Hepatic stellate cell (primary cell): ENCODE measurements at places on chromosomes 4 and X.
A peak's percentile ranks its signal among the peaks of the same experiment; 100 is the strongest.

DNA sequence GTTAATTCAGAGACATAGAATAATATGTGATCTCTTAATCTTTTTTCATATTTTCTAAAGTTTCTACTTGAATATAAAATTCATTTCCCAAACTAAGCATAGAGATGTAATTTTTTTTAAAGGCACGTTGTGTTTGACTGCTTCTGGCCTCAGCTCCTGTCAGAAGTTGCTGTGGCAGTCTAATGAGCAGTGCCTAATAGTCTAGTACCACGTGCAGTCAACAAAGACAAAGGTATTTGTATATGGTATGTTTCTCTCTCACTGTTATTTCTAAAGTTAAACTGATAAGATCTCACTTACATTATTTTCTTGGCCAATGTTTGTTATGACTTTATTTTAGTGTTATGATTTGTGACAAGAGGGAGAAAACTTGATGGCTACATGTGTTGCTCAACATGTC lies 48.6 kb upstream of the MCUB start:
- no peak for DNase-seq

DNA sequence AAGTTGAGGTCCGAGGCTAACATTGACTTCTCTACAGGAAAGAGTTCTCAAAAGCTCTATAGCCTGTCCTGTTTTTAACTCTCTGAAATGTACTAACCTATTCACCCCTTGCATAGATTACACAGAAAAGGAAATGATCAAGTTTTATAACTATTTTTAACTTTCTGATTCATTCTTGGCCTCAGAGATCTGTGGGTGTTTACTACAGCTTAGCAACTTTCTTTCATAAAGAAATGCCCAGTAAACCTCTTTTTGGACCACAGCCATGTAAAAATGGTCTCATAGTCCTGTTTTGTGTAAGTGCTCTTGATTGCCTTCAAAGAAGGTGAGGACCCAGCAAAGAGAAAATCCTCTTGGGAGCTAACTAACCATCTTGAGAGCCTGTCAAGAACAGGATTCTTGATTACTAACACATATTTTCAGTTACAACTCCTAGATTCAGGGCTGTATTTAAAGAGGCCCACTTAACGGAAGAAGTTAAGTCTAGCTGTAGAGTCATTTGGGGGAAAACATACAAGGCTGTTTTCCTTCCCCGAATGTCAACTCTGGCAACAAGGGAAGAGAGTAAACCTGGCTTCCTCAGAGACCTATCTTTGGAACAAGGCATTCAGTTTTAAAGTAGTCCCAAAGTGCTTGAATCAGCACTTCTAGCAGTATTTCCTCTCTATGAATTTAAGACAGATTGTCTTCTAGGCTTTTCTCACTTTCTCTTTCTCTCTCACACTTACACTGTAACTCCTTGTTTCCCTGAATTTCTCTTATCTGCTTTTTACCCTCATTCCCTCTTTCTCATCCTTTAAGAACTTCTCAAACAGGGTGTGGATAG lies 78.2 kb downstream of the IL21 start:
- DNase-seq = peak; percentile 6

GRCh38 chr4:100977274-100977673 lies 370.1 kb downstream of the PPP3CA start:
- DNase-seq = no peak

DNA sequence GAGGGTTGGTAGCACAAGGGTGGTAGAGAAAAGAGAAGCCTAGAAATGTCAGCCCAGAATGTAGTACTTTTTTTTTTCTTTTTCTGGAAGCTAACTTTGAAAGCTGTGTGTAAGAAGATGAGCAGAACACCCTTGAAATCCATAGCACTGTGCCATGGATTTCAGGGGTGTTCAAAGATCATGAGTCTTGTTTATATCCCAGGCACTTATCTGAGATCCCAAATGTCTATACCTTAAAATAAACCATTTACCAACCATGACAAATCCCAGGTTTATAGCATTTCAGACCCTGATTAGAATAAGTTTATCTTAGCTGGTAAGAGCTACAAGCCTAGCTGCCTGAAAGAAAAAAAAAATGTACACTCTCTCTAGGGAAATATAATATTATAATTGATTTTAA lies 389.9 kb upstream of the ANXA10 start:
- DNase-seq = no peak

GRCh38 chrX:153667956-153668396 lies 5.6 kb downstream of the PNCK start:
- peak; percentile 83 for DNase-seq

DNA sequence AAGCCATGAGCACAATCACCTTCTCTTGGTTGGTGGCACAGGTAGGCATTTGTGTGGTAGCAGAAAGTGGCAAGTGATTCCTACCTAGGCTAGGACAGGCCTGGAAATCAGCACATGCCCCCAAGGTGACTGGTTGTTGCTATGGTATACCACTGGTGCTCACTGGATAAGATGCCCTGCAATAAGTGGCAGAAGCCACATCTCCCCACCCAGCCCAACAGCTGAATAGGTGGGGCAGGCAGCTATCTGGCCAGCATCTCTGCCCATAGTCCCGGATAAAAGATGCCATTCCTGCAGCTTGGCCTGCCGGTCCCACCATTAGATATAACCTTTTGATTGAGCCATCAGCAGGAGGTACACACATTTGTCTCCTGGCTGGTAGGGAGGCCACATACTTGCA lies 21.1 kb downstream of the AMER1 start:
- no peak for DNase-seq

DNA sequence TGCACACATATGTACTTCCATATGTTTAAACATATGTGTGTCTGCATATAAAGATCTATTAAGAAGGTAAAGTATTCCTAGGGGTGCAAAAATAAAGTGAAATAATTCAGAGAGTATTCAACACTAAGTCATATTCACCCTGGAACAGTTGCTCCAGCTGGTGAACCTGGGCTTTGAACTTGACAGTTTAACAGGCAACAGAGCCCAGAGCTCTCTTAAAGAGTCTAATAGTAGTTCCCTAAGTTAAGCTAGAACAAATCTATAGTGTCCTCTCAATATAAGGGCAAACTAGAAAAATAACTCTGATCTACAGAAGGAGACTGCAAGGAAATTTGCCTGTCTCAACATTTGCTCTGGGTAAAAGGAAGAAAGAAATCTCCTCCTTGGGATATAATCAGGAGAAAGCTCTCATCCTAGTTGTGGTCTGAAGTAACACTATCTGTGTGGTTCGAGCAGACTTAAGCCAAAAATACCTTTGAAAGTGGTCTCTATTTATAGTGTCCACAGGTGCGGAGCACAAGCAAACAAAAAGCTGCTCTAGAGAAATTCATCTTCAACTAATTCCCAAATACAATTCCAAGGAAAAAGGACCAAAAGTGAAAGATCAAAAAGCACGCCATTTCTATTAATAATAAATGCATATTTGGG lies 29.9 kb downstream of the VEGFC start:
- DNase-seq = no peak

DNA sequence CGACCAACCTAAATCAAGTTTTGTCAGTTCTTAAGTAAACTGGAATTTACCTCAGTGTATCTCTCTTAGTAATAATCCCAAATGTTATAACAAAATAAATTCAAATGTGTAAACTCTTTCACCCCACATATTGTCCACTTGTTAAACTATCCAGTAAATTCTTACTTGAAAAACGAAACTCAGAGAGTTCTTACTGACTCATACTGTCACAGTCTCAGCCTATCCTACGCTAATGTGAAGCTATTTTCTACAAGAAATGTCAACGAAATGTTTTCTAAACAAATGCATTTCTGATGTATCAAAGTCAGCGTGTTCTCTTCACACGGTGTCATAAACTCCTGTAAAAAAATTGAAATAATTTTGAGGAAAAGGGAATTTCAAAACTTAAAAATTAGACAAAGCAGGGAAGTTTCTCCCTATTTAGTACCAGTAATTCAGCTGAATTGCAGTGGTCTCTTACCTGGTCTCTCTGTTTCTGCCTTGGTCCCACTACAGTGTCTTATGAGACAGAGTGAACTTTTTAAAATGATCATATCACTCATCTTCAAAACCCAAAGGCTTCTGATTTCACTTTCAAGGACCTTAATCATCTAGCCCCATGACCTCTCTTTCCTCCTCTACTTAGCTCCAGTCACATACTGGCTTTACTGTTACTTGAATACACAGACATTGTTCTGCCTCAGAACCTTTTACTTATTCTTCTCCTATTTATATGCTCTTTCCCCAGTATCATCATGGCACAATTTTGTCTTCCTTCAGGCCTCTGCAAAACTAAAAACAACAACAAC lies 63.3 kb downstream of the DCAF8L1 start:
- no peak for DNase-seq

- no peak for DNase-seq
Observed at GRCh38 chrX:8773117-8773516, 28.1 kb downstream of the FAM9A start.

DNA sequence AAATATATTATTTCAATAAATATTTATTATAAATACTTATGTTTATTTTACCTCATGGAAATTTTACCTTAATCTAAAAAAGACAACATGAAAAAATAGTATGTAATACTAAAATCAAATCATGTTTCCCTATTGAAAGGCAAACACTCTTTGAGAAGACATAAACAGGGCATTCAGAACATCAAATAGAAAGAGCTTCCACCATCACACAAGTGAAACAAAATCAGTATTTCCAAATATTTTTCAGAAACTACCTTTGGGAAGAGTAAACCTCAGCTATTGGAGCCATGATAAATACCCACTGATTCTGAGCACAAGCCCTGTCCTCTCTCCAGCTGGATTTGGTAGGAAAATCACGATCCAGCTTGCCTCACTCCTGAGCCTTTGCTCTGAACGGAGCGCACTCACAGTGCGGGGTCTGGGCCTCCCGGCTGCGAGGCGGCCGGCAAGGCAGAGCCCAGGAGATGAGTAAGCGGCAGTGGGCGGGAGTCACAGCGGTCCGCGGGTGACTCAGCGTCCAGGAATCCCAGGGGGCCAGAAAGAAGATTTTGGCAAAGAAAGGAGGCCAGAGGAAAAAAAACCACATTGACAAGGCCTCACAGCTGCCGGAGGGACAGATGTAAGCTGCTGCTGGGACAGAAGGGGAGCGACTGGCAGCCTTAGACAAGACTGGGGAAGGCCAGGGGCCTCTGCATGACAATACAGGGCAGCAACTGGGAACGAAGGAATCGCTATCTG lies 14.7 kb upstream of the ANXA5 start:
- peak; percentile 81 for DNase-seq

DNA sequence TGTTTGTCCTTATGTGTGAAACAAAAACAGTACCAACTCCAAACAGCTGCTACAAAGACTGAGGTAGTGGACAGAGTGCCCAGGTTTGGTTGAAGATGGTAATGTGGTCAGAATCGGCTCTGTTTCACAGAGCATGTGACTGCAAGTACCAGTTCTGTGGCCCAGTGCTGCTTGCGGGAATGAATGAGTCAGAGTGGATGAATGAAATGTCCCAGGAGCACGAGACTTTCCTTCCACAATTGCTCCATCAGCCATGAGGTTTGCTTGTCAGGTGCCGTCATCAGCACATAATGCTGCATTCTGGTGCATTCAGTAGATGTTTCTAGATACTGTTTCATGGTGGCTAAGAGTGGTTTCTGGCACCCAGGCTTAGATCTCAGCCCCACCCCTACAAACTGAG lies 84.2 kb downstream of the GPR143 start:
- no peak for DNase-seq

- DNase-seq = no peak
Observed at GRCh38 chr4:37890801-37891259, at the start of gene TBC1D1. TBC1D1 (plus strand) TSS chr4:37891084; CDS start chr4:37902096, 11,012 bp downstream.

DNA sequence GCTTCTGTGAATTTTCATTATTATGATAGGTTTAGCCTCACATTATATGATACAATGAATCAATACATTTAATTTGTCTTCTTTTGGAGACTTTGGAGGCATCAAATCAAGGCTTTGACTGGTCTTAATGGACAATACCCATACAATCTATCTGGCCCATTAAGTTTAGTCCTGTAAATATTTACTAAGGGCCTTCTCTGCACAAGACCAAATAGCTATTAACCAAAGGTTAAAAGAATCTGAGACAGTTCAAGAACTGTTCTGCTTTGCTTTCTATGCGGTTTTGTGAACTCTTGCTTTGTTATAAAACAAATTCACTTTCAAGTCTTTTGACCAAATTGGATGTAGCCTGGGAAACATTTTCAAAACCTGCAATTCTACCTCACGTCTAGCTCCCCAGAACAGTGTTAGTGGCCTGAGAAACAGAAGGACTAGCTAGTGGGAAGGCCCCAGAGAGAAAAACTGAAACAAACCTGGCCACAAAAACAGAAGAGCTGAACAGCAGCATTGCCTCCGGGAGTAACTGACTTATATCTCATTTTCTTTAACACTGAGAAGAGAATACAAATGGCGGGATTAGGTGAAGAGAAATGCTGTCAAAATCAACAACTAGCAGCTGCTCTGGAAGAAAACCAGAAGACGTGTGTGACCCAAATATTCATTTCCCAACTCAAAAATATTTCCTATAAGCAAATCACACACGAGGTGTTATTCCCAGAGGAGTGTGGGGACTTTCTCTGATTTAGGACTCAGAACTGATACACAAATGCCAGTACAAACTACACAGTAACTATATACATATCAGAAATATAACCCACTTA lies 548 bp downstream of the TLR1 start:
- no peak for DNase-seq

DNA sequence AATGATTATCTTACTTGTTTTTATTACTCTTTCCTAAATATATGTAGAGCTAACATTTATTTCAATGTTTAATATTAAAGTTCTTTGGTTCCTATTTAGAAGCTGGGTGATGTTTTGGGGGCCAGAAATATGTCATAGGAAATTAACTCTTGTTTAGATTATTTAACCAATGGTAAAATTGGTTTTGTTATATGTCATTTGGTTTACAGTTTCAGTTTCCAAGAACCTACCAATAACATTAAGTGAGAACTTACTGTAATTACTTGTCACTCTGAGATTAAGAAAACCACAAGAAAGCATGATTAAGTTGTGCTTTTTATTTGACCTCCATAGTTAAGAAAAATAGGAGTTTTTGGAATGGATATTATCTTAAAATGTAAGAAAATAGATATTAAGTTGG lies 121.2 kb downstream of the NDST3 start:
- no peak for DNase-seq

DNA sequence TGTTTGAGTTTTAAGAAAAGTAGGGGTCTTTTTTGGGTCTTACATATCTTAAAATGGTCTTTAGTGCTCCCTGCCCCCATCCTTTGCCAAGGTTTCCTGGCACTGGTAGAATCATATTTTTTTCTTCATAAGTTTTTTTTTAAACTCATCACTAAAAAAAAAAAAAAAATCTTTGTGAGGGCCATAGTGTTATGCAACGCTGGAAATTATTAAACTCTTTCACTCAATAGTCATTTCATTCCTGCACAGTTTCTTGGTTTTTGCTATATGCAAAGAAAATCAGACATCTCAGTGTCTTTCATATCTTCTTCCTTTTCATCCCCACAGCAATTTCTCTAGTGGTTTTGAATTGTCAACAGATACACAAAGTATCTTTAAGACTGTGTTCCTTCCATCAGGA lies 95.6 kb downstream of the TMA16 start:
- DNase-seq = no peak

GRCh38 chr4:44931720-44932119 lies 205.4 kb upstream of the GNPDA2 start:
- DNase-seq = no peak

DNA sequence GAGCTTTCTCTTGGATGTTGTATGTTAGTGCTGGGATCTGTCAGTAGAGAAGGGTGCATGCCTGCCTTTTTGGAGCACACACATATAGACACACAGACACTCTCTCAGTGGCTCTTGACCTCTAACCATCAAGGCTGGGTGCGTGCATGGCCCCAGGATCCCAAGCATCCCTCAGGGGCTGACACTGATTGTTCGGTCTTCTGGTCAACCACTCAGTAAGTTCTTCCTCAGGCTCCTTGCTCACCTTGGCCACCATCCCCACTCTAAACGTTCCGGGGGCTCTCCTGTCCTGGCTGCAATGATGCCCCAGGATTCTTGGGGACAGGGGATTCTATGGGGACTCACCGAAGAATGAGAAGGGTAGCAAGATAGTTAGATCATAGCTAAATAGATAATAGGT lies 179.6 kb downstream of the SHOX start:
- no peak for DNase-seq
